ENCODE measurements at places on chromosomes 2 and 18.

DNA sequence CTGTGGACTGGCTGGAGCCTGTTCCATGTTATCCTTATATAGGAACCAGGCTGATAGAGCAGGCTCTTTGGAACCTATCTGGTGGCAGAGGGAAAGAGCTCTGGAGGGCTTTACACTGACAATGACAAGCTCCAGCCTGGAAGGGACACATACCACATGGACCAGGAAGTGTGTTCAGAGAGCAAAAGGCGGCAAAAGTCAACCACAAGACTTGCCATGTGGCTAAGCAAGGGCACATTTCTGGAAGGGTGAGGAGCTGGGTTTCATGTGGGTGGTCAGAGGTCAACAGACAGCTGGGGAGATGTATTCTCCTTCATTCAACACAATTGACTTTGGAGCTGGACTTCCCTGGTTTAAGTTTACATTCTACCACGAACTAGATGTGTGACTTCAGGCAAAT is 325.2 kb downstream of the DYSF start:
- no peak for DNase-seq

DNA sequence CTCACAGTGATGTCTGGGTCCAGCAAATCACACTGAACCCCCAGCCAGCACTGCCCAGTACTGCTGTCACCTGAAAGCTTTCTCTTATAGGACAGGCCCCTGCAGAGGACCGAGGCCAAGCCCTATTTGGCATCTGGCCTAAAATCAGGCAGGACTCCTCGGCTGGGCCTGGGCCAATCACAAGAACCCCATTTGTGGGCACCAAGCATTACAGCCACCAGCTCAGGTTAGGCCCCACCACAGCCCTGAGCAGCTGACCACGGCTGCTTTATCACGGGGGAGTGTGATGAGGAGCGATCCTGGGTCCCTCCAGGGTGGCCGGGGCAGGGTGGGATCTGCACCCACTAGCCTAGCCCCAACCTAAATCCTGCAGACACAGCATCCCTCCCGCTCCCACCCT is 8.2 kb downstream of the BIN1 start:
- DNase-seq: no peak

GRCh38 chr2:238493880-238494572 is 67.3 kb downstream of the ASB1 start:
- DNase-seq: no peak

DNA sequence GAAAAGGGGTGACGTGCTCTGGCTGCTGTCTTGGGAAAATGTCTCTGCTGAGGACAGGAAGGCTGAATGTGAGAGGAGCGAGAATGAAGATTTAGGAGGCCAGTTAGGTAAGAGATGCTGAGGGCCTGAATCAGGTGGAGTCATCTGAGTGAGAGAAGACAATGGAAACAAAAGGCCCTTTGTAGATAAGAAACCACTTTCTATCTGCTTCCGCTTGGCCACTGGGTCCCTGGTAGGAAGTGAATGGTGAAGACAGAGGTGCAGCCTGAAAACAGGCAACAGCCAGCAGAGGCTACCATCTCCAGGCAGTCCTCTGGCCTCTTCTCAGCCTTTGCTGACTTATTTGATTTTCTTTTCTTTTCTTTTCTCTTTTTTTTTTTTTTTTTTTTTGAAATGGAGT is 374.0 kb upstream of the SLC14A2 start:
- no peak for DNase-seq

DNA sequence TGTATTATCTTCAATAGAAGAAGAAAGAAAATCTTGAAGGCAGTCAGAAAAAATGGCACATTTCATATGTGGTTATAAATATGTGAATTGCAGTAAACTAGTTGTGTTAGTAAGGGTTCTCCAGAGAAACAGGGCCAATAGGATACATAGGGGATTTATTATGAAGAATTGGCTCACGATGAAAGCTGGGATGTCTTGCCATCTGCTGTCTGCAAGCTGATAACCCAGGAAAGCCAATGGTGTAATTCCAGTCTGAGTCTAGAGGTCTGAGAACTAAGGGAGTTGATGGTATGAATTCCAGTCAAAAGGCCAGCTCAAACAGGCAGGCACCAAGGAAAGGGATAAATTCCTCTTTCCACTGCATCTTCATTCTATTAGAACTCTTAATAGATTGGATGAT is 362.4 kb downstream of the KCNJ3 start:
- no peak for DNase-seq

GRCh38 chr2:178195390-178196166 is 1.3 kb downstream of the OSBPL6 start:
- DNase-seq: no peak

DNA sequence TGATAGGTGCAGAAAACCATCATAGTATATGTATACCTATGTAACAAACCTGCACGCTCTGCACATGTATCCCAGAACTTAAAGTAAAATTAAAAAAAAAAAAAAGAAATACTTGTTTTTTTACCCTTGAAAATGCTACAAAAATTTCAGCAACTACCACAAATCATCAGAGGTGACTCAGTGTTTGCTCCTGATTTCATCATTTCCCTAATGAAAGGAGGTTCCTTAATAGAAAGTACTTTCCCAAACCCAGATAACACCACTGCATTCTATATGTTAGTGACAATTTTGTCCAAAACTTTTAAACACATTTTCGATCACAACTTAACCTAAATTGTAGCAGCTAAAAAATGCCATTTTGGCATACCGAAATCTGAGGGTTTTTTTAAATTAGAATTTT is 163.3 kb downstream of the SLC39A10 start:
- peak; percentile 60 for DNase-seq

- DNase-seq: no peak
These were observed 260.0 kb upstream of the HS6ST1 start for GRCh38 chr2:128578406-128579390.

- no peak for DNase-seq
These were observed 25.0 kb upstream of the MC2R start for GRCh38 chr18:13940326-13940725.

- DNase-seq: peak; percentile 41
These were observed 55.8 kb downstream of the MYOM1 start for GRCh38 chr18:3163968-3164367.

DNA sequence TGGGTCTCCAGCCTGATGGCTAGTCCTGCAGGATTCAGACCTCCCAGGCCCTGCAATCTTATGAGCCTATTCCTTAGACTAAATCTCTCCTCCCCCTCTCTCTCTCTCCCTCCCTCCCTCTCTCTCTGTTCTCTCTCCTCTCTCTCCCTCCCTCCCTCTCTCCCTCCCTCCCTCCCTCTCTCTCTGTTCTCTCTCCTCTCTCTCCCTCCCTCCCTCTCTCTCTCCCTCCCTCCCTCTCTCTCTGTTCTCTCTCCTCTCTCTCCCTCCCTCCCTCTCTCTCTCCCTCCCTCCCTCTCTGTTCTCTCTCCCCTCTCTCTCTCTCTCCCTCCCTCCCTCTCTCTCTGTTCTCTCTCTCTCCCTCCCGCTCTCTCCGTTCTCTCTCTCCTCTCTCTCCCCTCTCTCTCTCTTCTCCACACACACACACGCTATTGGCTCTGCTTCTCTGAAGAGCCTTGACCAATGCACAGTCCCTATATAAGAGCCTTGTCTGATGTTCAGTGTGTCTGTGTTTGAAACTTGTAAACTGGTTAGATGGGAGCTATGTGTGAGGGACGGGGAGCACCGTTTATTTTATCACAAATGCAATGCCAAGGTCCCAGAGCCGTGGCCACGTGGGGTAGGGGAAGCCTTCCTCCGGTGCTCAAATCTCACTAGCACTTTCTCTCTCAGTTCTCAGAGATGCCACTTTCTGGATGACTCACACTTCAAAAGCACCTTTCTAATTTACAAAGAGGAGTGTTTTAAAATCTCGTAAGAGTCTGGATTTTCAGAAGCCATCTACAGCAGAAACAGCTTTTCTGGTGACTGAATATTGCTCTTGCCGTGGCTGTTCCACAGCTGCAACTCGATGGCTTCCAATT is 9.4 kb upstream of the PRLH start:
- DNase-seq: no peak

DNA sequence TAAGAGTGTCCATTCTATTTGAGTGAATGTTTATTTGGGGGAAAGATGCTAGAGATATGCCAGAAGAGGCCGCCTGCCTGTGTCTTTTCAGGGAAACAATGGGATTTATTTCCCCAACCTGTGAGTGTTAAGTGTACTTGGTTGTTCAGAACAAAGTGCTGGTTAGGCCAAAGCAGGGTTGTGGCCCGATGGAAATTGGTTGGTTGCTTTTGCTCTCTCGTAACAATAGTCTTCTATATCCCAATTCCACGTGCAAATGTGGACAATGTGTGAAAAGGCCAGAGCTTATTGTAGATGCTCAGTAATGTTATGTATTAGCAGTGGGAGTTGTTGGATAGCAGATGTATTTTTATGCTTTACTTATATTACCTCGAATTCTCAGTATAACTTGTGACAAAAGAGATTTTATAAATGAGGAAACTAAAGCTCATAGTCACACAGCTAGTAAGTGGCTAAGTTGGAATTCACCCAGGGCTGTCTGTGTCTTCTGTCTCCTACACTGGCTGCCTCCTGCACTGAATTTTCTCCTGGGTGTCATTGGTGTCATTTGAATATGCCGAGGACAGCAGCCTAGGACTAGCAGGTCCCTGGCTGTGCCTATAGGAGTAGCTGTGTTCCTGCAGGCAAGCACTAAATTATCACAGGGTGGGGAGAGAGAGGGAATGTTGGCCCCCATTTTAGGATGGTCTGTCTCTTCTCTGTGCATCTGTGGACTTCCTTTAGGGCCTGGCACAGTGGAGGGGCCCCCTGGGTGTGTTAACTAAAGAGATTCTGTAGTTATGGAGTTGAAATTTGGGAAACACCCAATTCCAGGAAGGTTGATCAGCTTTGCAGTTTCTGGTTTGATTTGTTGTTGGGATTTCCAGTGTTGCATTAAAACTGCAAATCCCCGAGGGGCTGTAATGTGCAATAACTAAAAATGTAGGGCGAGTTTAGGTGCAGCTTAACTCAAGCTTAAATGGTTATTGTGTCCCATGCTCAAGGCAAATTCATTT is 21.6 kb downstream of the GPD2 start:
- peak; percentile 94 for DNase-seq

- DNase-seq: no peak
These were observed 50.2 kb downstream of the SPP2 start for GRCh38 chr2:234100686-234101085.

- DNase-seq: no peak
These were observed 106.9 kb upstream of the ATL2 start for GRCh38 chr2:38483776-38484501.

DNA sequence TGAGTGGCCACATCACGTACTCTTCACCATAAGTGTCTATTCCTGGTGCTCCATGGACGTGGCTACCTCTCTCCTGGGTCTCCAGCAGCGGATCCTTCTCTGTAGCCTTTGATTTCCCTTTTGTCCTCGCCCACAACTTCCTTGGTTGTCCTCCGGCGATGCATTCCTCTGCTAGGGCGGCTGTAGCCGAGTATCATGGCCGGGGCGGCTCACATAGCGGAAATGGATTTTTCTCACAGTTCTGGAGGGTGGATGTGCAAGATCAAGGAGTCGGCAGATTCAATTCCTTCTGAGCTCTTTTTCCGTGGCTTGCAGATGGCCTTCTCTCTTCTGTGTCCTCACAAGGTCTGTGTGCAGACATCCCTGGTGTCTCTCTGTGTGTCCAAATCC is 35.7 kb downstream of the ACKR3 start:
- DNase-seq: peak; percentile 17

- no peak for DNase-seq
These were observed 46.6 kb downstream of the PLCL1 start for GRCh38 chr2:197850882-197851450.

GRCh38 chr2:241558532-241559322 is at the start of gene BOK:
TSS of gene BOK (plus strand) at chr2:241558745. CDS start at chr2:241559484, 739 bp downstream.
- DNase-seq: peak; percentile 25

DNA sequence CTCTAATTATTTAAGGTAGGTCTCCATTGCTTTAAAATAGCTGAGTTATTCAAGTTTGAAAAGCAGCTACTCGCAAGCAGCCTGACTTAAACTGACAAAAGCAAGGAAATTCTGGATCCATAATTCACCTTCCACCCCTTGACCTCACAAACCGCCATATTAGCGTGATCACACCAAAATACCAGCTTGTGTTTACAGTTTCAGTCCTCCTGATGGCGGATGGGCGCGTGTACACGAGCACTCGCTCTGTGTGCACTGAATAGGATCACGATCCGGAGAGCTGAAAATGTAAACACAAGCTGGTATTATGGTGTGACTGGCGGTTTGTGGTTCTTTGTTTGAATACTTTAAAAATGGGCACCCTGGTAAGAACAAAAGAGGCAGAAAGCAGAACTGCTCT is 42.4 kb upstream of the PSMD14 start:
- no peak for DNase-seq

DNA sequence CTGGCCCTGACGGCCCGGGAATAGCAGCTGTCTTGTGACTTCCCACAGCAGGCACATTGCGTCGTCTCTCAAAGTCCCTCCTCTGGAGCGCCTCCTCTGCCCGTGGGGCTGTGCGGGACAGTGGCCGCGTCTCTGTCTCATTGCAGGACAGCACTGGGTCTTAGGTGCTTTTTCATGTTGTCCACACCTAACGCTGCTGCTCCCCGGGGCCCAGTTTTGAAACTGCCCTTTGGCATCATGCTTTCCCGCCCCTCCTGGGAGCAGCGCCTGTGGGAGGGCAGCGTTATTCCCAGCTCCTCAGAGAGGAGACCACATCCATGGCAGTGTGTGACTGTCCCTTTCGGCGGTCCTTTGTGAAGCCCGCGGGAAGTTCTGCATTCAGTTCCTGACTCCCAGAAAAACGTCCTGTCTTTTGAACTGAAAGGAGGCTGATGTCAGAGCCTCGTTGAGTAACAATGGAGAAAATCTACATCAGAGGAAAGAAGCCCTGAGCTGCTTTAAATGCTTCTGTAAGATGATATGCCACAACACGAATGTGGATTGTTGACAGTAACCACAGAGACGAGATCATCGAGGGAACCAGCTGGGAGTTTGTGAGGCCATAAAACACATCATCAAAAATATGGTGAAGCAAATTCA is 226.0 kb downstream of the FAM210A start:
- DNase-seq: peak; percentile 22

DNA sequence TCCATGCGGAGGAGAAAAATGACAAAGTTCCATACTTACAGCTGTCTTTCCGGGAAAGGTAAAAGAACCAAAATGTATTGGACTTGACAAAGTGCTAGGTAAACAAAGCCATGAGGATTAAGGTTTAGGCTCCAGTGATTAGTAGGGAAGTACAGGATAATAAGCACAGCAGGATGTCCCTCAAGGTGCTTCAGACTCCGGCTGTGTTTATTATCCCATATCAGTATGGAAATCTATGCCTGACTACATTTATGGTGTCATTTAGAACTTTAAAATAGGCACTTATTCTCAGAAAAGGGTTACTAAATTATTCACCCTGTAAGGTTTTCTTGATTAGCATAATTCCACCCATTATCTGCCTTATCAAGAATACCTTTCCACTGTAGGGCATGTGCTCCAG is 136.3 kb upstream of the CCDC68 start:
- DNase-seq: no peak

DNA sequence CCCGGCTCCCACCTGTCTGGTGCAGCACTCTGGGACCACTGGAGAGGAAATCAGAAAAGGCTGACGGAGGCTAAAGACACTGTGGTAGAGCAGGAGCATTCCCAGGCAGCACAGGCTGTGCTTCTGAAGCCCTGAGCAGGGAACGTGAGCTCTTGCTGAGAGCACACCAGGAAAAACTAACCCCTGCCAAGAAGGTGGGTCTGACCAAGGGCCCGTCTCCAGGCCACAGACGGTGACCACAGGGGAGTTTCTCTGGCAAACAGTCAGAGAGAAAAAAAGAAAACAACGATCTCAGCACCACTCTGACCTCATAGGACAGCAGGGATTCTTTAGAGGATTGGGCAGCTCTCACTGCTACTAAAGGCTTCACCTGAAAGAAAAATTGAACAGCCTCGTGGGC is 201.4 kb downstream of the AFF3 start:
- no peak for DNase-seq

GRCh38 chr2:108988796-108989713 is at the start of gene EDAR:
TSS of gene EDAR (minus strand) at chr2:108989220. CDS start at chr2:108931014, 58,206 bp downstream.
- no peak for DNase-seq

Measured in inflammatory macrophage treated with lipopolysaccharide for 1 hour (primary cell).